ENCODE measurements at places on chromosomes 6 and 20. TPM values are rescaled to one million over a fixed set of nuclear protein-coding genes. Genes with fewer than 3 reads are reported as not detected.
A peak's percentile ranks its signal among the peaks of the same experiment; 100 is the strongest.

The RAMACL gene
- total RNA-seq: 0.75 TPM

The ECI2 gene
- total RNA-seq: 126 TPM

The PLN gene
- total RNA-seq: not detected

The RNGTT gene
- 25.2 TPM for total RNA-seq

The TUBB2B gene
- 53.5 TPM for total RNA-seq

The ERVFRD-1 gene
- not detected for total RNA-seq

GRCh38 chr6:157754351-157754750 is 68.7 kb upstream of the SNX9 start:
- no peak for DNase-seq

- DNase-seq: no peak
Observed at GRCh38 chr6:26358511-26358981, 6.5 kb upstream of the BTN3A2 start.

- DNase-seq: no peak
Observed at GRCh38 chr6:166471797-166472260, 89.1 kb upstream of the MPC1 start.

DNA sequence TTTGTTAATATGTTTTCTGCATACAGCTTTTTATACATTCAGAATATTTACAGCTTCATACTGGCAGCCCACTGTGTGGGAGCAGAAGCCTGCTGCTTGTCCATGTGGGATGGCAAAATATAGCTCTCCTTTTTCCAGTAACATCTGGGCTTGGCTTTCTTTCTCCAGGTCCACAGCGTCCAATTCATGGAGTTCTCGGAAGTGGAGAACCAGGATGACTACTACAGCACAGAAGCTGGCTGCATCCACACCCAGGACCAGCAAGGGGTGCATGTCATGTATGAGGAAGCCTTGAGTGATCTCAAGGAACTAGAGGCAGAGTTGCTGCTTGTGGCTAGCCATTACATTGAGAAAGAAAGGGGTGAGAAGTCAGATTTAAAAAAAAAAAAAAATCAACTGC is 143.1 kb downstream of the CD164 start:
- no peak for DNase-seq

GRCh38 chr6:36685926-36686667 is 7.6 kb downstream of the CDKN1A start:
- no peak for DNase-seq

GRCh38 chr6:24902782-24903181 is 33.0 kb downstream of the RIPOR2 start:
- peak; percentile 77 for DNase-seq

- no peak for DNase-seq
Observed at GRCh38 chr6:131175564-131175963, 40.3 kb downstream of the AKAP7 start.
